ENCODE measurements at places on chromosomes 4 and X.

GRCh38 chr4:185018834-185019455, 655 bp downstream of the HELT start:
- no peak for DNase-seq

- DNase-seq, result no peak
Measured at GRCh38 chrX:48515842-48516241, 5.8 kb upstream of the EBP start.

DNA sequence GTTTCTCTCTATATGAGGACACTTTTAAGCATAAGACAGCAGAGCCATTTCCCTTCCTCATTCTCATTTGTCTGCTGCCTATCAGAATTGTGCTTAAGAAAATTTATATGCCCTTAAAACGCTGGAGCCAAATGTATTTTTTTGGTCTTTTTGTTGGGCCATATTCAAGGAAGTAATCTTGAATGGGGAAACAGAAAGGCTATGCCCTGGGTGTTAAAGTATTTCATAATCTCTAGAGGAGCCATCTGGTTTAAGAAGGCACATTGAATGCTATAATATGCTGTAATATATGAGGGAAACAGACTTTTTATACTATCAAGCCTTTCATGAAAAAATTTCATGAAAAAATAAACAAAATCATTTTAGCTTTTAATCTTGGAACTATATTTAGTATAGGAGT, 4.3 kb downstream of the DMD start:
- no peak for DNase-seq

DNA sequence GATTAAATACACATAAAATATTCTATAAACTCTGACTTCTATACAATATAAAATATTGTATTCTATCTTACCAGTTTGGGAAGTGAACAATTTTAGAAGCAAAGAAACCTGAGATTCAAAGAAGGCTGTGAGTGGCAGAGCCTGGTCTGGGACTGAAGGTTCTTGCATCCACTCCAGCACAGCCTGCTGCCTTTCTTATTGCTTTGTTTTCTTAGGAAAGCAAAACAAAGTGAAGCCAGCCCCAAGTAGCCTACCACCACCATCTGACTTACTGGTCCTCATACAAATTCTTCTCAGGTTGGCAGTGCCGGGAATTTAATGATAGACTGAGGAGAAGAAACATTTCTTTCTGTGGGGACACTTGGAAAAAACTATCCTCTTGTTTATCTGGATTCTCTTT, 129.7 kb upstream of the SMAD1 start:
- DNase-seq, result no peak

GRCh38 chrX:2766906-2767305, 15.1 kb downstream of the XG start:
- DNase-seq, result no peak

GRCh38 chr4:137425281-137425680, 107.0 kb downstream of the PCDH18 start:
- DNase-seq, result no peak

GRCh38 chr4:75099321-75099720, 166.4 kb downstream of the PARM1 start:
- DNase-seq, result no peak

GRCh38 chr4:130419211-130419975, 1323.4 kb downstream of the C4orf33 start:
- no peak for DNase-seq

Data from stimulated activated CD8-positive, alpha-beta memory T cell treated with anti-CD3 and anti-CD28 coated beads, Interleukin-4, amount 100 ng/mL, for 1 hour (primary cell).